ENCODE measurements at places on chromosomes 16 and 17.
A peak's percentile ranks its signal among the peaks of the same experiment; 100 is the strongest.

- peak; percentile 9 for DNase-seq
Observed at GRCh38 chr16:47574091-47575054, 113.2 kb downstream of the PHKB start.

DNA sequence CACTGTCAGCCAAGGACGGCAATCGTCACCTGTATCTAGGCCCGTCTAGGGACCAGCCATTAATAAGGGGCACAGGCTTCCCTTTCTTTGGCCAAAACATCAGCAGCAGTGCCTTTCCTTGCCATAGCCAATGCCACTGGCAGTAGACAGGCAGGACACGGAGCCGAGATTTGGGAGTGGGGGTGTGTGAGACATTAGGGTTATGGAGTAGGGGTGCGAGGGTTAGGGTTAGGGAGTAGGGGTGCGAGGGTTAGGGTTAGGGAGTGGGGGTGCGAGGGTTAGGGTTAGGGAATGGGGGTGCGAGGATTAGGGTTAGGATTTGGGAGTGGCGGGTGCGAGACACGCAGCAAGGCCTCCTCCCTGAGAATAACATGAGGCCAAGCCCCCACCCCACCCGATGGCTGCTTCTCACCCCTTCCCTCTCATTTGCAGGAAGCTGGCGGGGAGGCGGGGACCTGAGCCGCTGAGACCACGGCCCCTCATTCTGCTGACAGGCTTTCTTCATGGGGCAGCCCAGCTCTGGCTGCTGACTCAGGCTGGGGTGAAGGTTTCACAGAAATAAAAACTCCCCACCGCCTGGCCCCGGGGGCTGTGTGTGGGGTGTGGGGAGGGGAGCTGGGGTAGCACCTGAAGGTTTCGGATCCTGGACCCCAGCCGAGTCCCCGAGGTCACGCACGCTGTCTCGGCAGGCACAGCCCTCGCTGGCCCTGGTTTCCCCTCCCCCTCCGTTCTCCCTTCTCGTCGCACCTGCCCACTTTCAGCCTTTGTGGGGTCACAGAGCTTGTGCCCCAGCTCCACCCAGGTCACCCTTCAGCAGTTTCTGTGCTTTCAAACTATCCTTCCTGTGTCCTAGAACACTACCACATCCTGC lies 93.8 kb downstream of the PGS1 start:
- DNase-seq: no peak

- DNase-seq: no peak
Observed at GRCh38 chr17:15942207-15942833, 2.6 kb upstream of the ADORA2B start.

GRCh38 chr16:4607841-4608703 lies 6.6 kb downstream of the UBALD1 start:
- DNase-seq: no peak

GRCh38 chr17:76353004-76353598 lies 615 bp downstream of the PRPSAP1 start:
- peak; percentile 11 for DNase-seq

- DNase-seq: no peak
Observed at GRCh38 chr17:15124264-15124595, 140.9 kb downstream of the PMP22 start.

DNA sequence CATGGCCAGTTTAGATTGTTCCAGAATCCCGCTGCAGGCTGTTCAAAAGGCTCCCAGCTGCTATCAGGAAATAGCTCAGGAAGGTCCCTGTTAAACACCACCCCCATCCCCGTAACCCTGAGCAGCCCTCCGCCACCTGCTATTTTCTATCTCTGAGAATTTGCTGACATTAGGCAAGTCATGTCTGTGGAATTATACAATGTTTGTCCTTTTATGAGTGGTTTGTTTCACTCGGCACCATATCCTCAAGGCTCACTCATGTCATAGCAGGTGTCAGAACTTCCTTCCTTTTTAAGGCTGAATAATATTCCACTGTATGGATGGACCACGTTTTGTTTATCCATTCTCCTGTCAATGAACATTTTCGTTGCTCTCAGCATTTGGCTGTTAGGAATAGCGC lies 164.3 kb upstream of the FOXF1 start:
- no peak for DNase-seq

GRCh38 chr17:81034168-81034777 lies 678 bp upstream of the BAIAP2 start:
- DNase-seq: no peak

- DNase-seq: no peak
Observed at GRCh38 chr17:26792486-26792885, 501.4 kb upstream of the WSB1 start.

- no peak for DNase-seq
Observed at GRCh38 chr17:78252111-78252634, 20.7 kb downstream of the TMEM235 start.

DNA sequence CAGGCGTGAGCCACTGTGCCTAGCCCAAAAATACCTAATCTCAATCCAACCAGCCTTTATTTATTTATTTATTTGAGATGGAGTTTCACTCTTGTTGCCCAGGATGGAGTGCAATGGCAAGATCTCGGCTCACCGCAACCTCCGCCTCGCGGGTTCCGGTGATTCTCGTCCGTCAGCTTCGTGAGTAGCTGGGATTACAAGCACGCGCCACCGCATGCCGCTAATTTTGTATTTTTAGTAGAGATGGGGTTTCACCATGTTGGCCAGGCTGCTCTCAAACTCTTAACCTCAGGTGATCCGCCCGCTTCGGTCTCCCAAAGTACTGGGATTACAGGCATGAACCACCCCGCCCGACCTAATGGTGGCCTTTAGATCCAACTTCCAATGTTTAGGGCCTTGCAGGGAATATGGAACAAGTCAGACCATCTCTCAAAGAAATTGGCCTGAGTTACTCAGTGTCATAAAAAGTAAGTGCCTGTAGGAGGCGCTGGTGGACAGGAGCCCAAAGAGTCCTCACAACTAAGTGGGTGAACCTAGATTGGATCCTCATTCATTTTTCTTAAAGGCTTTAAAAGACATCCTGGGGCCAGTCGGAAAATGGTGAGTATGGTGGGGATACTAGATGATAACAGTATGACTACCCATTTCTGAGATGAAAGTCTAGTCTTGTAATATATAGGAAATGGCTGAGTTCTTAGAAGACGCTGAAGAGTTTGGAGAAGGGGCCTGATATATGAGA lies 4.6 kb downstream of the ZSCAN10 start:
- no peak for DNase-seq

DNA sequence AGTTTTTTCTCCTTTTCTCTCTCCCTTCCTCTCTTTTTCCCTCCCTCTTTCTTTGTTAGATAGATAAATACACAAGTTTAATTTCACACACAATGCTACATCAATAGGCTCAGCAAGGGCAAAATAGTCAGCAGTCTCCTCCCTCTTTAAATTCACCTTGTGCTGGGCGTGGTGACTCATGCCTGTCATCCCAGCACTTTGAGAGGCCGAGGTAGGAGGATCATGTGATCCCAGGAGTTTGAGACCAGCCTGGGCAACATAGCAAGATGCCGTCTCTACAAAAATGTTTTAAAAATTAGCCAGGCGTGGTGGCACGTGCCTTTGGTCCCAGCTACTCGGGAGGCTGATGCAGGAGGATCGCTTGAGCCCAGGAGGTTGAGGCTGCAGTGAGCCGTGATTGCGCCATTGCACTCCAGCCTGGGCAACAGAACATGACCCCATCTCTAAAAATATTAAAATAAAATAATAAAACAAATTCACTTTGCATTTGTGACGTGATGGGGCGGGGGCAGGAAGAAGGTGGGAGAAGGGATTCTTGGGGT lies 27.4 kb downstream of the IL21R start:
- no peak for DNase-seq

- no peak for DNase-seq
Observed at GRCh38 chr17:69454051-69454450, 39.6 kb downstream of the MAP2K6 start.

DNA sequence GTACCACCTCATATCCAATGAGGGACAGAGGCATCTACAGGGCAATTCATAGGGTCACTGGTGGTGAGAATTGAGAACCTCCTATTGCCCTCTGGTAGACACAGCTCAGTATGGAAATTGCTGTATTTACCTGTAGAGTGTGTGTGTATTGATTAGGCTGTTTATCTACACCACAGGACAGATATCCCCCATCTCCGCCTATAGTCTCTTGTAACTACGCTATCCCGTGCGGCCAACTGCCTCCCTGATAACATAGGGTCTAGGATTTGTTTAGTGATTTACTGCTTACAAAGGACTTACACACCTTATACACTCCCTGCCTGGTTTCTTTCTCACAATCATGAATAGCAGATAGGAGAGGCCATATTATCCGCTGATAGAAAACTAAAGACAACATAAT lies 1.7 kb upstream of the STAT3 start:
- no peak for DNase-seq

All from stimulated activated CD8-positive, alpha-beta memory T cell treated with anti-CD3 and anti-CD28 coated beads, Interleukin-2, amount 100 ng/mL, for 48 hours (primary cell).